A549 (cell line): ENCODE measurements at places on chromosomes 12 and 14.
A peak's percentile ranks its signal among the peaks of the same experiment; 100 is the strongest.

GRCh38 chr14:29222671-29223268 is 456.2 kb downstream of the FOXG1 start:
- DNase-seq = peak; percentile 41

GRCh38 chr14:42459171-42459685 is 852.6 kb downstream of the LRFN5 start:
- DNase-seq = no peak

- no peak for DNase-seq
Observed at GRCh38 chr14:84894254-84894653, 635.7 kb upstream of the FLRT2 start.

GRCh38 chr14:73810478-73811163 is 41.0 kb upstream of the PTGR2 start:
- DNase-seq = no peak
